ENCODE measurements at places on chromosomes 12 and 14.

- DNase-seq: peak; percentile 24
Observed at GRCh38 chr12:29148911-29149690, at the start of gene FAR2. Gene FAR2, plus strand, starts transcription at chr12:29149278. Its CDS starts 121,172 bp downstream, at chr12:29270450.

DNA sequence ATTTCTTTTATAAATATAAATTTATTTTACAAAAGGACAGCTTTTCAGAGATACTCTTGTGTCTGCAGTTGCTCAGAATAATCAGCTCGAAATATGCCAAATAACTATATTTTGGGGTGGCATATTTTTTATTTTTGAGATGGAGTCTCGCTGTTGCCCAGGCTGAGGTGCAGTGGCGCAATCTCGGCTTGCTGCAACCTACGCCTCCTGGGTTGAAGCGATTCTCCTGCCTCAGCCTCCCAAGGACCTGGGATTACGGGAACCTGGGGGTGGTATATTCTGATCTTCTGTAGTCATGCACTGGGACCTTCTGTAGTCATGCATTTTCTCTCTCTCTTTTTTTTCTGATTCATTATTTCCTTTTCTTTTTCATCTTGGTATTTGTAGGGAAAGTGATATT lies 135.0 kb upstream of the AMIGO2 start:
- no peak for DNase-seq

- no peak for DNase-seq
Observed at GRCh38 chr12:9699269-9699897, 29.9 kb downstream of the CLEC2D start.

- no peak for DNase-seq
Observed at GRCh38 chr12:38417101-38417500, 100.5 kb downstream of the ALG10B start.
